ENCODE measurements at places on chromosomes 5 and 9. TPM values are rescaled to one million over a fixed set of nuclear protein-coding genes. Genes with fewer than 3 reads are reported as not detected.

GRCh38 chr5:135245521-135246499 is 153.2 kb downstream of the MACROH2A1 start:
- DNase-seq, result no peak

DNA sequence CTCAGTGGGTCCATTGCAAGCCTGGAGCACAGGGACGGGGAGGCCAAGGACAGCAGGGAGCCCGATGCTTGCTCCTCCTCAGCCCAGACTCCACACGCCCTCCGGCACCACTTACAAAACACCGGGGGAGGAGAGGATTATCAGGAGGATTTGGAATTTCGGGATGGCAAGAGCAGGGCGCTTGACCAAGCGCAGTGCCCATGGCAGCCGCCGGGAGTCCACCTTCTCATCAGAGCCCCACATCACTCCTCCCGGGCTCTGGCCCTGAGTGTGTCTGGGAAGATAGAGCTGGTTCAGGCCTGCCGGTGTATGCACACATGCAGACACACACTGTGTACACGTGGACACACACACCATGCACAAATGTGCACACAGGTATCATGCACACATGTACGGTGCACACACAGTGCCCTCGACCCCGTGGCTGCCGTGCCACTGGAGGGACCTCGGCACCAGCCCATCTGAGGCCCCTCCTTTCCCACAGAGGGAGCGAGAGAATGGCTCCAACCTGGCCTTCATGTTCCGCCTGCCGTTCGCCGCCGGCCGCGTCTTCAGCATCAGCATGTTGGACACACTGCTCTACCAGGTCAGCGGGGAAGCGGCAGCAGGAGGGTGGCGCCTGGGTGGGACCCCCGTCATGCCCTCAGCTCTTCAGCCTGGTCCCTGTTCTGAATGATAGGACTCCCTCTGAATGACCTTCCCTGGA is 81.7 kb downstream of the KCNT1 start:
- no peak for DNase-seq

The CER1 gene
- polyA plus RNA-seq, result 0.38 TPM

The DNM1 gene
- 248 TPM for polyA plus RNA-seq

DNA sequence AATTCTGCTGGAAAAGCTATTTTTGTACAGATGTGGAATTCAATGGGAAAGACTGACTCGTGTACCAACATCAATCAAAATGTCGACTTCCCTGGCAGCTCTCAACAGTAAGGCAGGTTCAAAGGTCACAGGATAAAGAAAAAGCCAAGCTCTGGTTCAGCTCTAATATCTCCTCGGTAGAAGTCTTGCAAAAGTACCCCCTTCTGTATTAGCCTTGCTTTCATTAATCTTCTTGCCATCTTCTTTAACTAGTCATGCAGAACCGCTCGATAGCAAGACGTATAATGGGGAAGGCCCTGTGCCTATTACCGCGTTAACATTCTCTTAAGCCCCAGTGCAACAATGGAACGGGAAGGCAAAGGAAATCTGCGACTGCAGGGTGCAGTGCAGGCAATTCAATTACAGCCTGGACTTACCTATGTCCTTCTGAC is 201.2 kb downstream of the GAPVD1 start:
- no peak for DNase-seq

- no peak for DNase-seq
Measured at GRCh38 chr5:119333421-119333851, 22.4 kb upstream of the TNFAIP8 start.

The CCNJL gene
- 8.5 TPM for polyA plus RNA-seq

DNA sequence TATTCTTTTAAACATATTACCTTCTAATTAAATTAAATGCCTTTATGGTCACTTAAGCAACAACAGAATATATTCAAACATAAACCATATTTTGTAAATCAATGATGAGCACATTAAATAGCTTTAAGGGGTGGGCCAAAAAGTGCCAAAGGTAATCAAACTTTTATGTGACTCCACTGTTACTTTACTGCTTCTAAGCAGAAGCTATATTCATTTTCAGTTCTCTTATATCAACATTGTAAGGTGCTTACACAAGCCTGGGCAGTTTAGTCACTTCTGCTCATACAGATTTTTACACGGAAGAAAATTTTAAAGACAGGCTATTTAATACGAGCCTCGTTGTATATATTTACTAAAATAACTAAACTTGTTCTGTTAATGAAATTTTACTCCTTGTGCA is 29.9 kb downstream of the RFX3 start:
- no peak for DNase-seq

The IL31RA gene
- polyA plus RNA-seq, result not detected

The CDX1 gene
- 1.1 TPM for polyA plus RNA-seq

GRCh38 chr5:59543821-59544442 is 349.6 kb downstream of the PDE4D start:
- DNase-seq, result peak; percentile 47

DNA sequence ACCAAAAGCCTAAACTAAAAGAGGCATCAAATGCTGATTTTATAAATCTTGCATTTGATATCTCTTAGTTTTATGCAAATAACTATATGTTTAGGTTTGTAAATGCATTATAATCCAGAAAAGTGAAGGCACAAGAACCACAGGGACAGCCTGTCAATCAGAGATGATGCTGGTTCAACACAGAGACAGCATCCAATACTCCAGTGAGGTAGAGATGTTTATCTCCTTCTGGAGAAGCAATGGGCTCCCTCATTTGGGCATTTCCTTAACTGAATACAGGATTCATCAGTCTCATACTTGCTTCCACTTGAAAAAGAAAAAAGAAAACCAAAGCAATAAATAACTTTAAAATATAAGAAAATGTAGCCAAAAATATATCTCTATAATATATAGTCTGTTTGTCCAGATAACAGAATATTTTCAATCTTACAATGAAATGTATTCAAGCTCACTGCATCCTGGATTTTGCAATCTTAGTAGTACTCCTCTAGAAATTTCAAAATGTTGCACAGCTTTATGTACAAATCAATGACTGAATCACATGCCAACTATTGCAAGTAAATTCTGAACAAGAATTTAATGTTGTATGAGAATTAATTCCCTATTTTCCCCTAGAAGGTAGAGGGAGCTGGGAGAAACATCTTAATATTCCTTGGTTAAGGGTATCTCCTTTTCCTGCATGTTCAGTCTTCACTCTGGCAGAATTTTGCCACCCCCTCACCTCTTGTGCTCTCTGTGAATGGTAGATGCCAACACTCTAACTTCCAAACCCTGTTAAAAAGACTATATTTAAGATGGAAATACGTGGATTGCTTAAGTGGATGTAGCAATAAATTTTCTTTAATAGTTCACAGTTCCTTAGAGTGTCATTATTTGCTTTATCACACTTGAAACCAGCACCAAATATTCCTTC is 191.1 kb upstream of the GAS1 start:
- DNase-seq, result no peak

GRCh38 chr9:122131401-122132001 is 28.1 kb downstream of the NDUFA8 start:
- DNase-seq, result peak; percentile 45

DNA sequence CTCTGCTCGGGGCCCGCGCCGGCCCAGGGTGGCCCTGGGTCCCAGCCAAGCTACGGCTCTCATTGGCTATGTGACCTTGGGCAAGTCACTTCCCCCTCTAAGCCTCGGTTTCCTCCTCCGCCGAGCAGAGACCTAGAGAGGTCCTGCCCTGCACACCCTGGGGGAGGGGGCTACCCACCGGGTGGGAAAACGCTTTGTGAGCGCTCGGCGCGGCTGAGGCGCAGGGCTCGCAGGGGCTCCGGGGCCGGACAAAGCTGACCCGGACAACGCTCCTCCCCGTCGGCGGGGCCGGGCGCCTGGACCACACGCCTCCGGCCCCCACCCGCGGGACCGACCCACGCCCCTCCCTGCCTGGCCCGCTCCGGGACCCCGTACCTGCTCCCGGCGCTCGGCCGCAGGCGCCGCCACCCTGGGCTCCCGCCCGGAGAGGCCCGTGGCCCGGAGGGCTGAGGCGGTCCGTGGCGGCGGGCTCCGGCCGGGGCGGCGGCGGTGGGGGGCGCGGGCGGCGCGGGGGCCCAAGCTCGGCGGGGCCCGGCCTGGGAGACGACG is 85.7 kb upstream of the MELK start:
- DNase-seq, result peak; percentile 23

The PCDHB13 gene
- polyA plus RNA-seq, result 6.4 TPM

The MEIKIN gene
- not detected for polyA plus RNA-seq

DNA sequence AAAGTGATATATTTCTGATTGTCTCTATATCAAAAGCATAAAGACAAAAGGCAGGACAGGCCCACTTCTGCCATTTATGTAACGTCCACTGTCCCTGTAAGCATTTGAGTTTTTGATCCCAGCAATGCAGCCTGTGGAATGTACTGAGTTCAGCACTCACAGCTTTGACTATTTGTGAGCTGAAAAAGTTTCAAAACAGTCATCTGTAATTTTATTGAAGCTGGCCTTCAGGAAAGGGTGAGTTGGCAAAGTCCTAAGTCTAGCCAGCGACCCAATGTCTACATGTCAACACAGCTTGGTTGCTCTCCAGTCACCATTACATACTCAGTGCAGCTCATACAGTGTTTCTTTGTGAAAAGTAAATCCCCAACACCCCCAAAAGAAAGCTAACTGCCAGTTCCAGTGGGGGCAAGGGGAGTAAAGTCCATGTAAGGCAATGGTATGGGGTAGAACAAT is 9.7 kb downstream of the LIFR start:
- DNase-seq, result no peak

The SGTB gene
- polyA plus RNA-seq, result 7.8 TPM

DNA sequence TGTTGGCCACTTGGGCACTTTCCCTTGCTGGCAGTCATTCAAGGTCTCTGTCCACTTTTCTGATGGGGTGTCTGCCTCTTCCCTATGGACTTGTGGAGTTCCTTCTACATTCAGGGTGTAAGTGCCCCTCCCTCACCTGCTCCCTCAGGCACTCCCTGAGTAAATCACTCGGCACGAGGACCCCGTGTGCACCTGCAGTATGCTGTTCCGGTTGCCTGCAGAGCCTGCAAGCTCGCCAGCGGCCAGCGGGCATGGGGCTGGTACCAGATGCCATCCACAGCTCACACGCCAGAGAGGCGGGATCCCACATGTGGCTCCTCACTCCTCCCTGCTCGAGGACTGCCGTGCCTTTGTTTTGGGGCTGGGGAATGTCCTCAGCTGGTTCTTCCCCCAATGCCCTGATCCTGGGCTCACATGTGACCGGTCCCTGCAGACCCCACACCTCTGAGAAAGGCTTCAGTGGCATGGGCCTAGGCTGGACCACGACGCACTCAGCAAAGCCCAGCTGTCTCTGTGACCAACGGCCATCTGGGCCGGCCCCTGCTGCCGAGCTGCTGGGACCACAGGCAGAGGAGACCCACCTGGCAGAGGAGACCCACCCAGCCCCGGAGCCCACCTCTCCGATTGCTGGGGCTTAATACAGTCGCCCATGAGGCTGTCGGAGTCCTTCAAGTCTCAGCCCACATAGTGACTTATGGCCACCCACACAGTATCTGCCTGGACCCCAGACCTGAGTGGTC is 46.1 kb upstream of the CLPTM1L start:
- no peak for DNase-seq

- no peak for DNase-seq
Measured at GRCh38 chr5:75234251-75234650, 2.4 kb downstream of the ANKRD31 start.

The ANKRD31 gene
- 0.43 TPM for polyA plus RNA-seq

The TERT gene
- 1.0 TPM for polyA plus RNA-seq

The LRRC19 gene
- polyA plus RNA-seq, result 18.9 TPM

The MAP1B gene
- polyA plus RNA-seq, result 16.2 TPM

The NR5A1 gene
- polyA plus RNA-seq, result 0.19 TPM

The LEAP2 gene
- polyA plus RNA-seq, result 8.0 TPM

The WDR31 gene
- polyA plus RNA-seq, result 8.4 TPM

DNA sequence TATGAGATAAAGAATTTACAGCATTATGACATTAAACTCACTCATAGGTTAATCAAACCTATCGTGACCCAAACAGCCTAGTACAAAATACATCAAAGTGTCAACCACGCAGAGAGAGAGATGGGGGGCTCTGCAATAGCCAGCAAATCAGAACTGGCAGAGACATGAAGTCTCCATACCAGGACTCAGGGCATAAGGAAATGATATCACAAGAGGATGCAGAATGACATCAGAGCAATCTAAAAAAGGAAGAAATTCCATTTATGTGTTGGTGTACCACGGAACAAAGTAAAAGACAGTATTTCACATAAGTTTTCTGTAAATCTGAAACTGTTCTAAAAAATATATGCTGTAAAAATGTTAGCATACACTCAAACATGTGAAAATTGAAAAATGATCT is 24.6 kb downstream of the BICD2 start:
- no peak for DNase-seq

DNA sequence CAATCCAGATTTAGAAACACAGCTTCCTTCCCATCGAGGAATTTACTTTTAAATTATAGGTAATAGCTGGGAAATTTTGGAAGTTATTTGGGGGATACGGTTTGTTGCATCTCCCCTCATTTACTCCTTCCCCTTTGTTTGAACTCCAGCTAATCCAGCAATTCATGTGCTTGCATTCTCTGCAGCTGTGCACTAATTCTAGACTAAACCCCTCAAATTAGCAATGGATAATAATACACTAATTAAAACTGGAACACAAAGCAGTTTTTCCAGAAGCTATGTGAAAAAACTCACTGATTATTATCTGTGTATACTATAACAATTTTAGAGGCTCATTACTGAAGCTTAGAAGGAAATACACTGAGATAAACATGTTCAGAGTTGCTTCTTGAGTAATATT is 751.2 kb upstream of the ZNF608 start:
- DNase-seq, result no peak

The RETREG1 gene
- 50.2 TPM for polyA plus RNA-seq

- DNase-seq, result no peak
Measured at GRCh38 chr5:2921651-2922050, 170.2 kb upstream of the IRX2 start.

DNA sequence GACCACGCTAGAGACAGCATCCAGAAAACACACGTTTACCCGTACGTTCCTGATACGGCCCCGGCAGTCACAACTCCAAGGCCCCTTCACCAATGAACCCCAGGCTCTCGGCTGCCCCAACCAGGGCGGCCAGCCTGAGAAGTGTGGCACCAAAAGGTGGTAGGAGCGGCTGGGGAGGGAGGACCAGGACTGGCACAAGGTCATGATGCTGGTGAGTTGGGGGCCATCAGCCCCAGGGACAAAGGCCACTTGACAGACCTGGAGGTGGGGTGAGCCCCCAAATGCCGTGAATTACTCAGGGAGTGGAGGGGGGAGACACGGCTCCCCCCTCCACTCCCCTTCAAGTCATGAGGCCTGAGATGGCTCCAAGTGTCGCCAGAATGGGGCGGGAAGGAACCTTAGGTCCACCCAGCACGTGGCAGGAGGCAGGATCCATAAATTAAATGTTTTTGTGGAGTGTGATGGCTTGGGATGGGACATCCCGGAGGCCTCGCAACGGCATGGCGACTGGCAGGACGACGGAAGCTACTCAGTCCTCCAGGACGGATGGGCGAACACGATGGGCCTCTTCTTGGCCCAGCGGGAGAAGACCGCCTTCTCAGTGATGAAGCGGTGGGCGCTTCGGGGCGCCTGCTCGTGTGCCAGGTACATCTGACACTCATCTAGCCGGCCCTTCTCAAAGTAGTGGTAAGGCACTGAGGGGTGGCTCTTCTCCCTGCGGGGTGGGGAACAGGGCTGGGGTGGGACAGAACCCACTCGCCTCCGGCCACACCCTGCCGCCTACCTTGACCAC is 8.7 kb upstream of the ST6GALNAC6 start:
- DNase-seq, result no peak

GRCh38 chr5:127298656-127299055 is 8.1 kb downstream of the MEGF10 start:
- DNase-seq, result no peak

GRCh38 chr5:149277801-149278200 is 6.1 kb downstream of the AFAP1L1 start:
- no peak for DNase-seq

- no peak for DNase-seq
Measured at GRCh38 chr9:129283291-129283691, 105.2 kb upstream of the IER5L start.

Measured in renal pelvis (tissue), 12 donors.